Stimulated activated CD4-positive, alpha-beta T cell treated with anti-CD3 and anti-CD28 coated beads, Interleukin-15, amount 100 ng/mL, for 1 hour (primary cell): ENCODE measurements at places on chromosomes 3 and 15.

- no peak for DNase-seq
These were observed 182.2 kb downstream of the FNDC3B start for GRCh38 chr3:172221547-172221946.

DNA sequence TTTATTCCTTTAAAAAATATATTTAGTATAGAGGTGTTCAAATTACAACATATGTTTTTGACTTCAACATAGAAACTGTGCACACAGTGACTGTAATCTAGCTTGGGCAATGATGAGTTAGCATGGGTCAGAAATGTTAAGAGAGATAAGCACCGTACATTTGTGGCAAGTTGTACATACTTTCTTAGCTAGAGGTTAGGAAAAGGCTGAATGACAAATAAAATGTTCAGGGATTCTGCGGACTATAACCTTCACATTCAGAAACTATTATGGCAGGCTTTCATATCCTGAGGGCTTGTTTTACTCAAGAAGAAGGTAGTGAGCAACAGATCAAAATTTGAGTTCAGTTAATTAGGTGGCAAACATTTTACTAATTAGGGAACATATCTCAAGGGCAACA lies 379.7 kb upstream of the EPHA6 start:
- no peak for DNase-seq

DNA sequence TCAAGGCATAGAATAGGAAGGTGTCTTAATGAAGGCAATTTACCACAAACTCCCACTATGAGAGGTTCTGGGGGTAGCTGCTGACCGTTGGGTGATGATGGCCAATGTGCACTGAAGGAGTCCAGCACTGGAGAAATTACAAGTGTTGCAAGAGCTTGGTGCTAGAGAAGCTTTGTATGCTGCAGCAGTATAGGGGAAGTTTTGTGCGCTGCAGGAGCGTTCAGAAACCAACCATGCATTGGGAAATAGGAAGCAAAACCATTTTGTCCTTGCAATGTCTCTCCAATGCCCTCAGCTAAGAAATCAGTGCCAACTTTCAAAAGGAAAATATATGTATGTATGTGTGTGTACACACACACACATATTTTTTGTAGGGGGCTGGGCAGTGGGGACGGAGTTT lies 441.6 kb upstream of the NAALADL2 start:
- no peak for DNase-seq

- DNase-seq: no peak
These were observed 71.5 kb downstream of the RGMA start for GRCh38 chr15:93017526-93017925.

- no peak for DNase-seq
These were observed 20.2 kb upstream of the GCNT3 start for GRCh38 chr15:59591356-59591755.

DNA sequence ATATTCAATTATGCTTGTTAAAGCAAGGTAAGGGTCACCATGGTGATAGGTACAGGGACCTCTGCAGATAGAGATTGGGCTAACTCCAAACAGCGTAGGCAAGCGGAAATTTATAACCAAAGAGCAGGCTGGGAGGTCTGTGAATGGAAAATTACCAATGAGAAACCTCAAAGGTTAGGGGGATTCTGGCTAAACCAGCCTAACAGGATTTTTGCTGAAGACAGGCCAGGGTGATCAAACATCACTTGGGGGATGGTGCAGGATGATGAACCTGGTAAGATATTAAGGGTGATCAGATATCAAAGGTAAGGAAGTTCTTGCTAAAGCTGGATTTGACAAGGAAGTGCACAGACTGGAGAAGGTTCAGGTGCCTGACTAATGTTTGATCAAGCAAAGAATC lies 35.3 kb upstream of the SNRPN start:
- DNase-seq: no peak

DNA sequence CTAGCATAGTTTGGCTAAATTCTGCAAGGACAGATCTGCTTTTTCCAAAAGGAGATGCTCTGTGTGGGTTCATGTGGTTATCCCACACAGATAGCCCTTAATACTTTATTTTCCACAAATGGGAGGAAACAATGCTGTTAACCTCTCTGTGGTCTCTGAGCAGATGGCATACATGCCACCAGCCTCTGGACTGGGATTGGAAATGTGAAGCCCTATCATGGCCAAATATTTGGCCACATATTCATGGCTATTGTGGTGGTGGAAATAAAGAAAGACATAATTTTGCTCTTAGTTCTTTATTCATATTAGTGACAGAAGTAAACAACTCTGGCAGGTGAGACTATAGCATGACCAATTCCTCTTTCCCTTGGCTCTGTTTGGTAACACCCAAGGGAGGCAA lies 726.2 kb downstream of the ROBO1 start:
- DNase-seq: no peak

DNA sequence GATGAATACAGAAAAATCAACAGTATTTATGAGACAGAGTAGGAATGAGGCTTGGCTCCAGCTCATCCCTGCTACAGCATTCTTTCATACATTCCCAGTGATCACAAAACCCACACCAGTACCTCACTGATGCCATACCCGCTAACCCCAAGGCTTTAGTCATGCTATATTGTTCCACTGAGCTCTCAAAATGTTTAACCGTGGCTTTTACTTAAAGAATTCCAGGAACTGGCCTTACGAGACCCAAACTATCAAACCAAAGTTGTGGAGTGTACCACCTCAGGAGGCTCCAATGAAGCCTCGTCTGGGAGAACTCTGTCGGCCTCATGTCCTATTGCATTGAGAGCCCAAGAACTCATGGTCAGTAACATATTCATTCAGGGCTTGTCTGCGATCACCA lies 278.9 kb downstream of the ULK4 start:
- no peak for DNase-seq

GRCh38 chr15:70569091-70569713 lies 194.2 kb downstream of the UACA start:
- no peak for DNase-seq

GRCh38 chr15:75763137-75763611 lies 50.5 kb upstream of the CSPG4 start:
- DNase-seq: no peak

GRCh38 chr3:68007621-68008226 lies 353.3 kb upstream of the SUCLG2 start:
- DNase-seq: peak; percentile 1

- DNase-seq: no peak
These were observed 1.6 kb upstream of the SIAH2 start for GRCh38 chr3:150764566-150764965.

- no peak for DNase-seq
These were observed 170.1 kb upstream of the UBE3A start for GRCh38 chr15:25608926-25609325.

DNA sequence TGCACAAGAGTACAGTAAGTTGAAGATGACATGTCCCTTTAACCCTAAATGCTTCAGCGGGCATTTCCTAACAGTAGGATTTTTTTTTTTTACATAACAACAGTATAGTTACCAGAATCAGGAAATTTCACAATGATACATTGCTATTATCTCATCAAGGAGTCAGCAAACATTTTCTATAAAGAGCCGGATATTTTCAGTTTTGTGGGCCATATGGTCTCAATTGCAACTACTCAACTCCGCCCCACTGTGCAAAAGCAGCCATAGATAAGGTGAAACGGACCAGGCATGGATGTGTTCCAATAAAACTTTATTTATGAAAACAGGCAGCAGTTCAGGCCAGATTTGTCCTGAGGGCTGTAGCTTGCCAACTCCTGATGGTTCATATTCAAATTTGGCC lies 130.6 kb downstream of the SMAD6 start:
- DNase-seq: no peak

- DNase-seq: no peak
These were observed 31.7 kb downstream of the HACD3 start for GRCh38 chr15:65561934-65562333.

DNA sequence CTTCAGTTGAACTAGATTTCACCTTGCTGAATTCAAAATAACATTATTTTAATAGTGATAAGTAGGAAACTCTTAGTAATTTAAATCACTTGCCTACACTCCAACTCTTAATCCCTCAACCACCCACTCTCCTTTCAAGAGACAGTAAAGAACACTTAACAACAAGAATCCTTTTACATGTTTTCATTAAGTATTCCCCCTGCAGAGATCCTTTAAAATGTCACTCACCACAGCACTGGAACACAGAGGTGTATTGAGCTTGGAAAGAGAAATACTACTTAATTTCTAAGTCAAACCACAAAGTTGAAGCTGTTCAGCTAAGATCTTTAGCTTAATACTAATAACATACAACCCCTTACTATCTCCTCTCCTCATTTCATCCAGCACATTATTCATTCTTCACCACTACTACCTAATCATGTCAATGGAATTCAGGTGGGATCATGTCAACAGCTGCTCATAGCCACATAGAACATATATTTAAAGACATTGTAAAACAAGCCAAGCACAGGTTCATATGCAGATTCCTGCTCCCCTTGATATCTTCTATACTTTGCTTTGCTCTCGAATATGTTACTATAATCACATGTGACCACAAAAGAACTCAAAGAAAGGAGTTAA lies 40.5 kb downstream of the IMPG2 start:
- DNase-seq: no peak

DNA sequence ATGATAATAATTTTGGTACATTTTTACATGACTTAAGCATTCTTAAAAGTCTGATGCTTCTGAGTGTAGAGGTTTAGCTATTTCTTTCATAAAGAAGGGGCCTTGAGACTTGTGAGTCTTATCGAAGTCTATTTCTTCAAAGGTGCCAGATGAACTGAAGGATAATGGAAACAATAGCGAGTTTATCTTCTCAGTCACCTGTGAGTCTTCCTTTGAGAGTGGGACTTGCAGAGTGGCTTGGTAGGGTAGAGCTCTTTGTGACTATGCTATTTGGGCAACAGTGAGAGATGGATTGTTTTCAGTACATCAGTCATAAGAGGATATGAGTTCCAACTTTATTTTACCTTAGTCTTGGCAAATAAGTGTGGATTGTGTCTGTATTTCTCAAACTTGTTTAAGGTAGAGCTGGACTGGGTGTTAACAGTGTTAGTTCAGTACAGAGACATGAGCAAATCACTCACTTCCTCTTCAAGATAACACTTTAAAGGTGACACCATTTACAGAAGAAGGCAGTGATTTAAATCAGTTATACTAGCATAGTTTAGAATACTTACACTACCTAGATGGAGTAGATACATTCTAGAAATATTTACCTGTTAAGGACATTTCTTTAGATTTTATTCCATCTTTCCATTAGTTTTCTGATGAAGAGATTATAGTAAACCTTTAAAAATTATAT lies 3.2 kb downstream of the AKAP13 start:
- no peak for DNase-seq

DNA sequence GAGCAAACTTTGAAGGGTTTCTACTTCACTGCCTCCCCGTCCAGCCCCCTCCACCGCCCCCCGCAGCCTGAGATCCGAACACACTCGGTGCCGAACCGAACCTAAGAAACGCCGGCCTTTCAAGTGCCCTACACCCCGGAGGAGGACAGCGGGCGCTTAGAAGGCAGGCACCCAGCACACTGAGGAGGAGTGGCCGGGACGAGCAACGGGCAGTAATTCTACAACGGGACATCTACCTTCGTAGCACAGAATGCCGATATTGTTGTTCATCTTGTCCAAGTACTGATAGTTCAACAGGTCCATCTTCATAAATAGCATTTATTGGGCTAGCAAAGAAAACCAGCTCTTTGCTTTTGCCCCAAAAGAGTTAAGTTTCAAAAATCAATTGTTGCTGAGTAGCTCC lies 513 bp downstream of the VGLL4 start:
- DNase-seq: no peak

DNA sequence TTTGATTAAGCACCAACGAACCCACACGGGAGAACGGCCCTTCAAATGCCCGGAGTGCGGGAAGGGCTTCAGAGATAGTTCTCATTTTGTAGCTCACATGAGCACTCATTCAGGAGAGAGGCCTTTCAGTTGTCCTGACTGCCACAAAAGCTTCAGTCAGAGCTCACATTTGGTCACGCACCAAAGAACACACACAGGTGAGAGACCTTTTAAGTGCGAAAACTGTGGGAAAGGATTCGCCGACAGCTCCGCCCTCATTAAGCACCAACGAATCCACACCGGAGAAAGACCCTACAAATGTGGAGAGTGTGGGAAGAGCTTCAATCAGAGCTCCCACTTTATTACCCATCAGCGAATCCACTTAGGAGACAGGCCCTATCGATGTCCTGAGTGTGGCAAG lies 8.7 kb downstream of the ZNF774 start:
- no peak for DNase-seq

DNA sequence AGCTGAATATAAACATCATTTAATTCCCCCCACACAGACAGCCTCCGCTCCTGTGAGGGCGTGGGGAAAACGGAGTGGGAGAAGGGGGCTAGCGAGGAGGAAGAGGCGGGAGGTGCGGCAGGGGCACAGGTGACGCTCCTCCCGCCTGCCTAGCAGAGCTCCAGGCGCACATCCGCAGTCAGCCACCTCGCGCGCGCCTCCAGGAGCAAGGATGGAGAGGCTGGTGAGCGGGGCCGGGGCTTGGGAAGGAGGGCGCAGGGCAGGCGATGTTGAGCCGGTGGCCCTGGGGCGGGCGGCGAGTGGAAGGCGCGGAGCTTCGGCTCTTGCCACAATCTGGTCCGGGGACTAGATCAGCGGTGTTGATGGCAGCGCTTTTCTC lies at the start of gene CD200:
Gene CD200 (plus strand): TSS at position 155 of the 379 bp plus-strand sequence. CDS start 57 bp downstream, at position 212.
- peak; percentile 39 for DNase-seq

DNA sequence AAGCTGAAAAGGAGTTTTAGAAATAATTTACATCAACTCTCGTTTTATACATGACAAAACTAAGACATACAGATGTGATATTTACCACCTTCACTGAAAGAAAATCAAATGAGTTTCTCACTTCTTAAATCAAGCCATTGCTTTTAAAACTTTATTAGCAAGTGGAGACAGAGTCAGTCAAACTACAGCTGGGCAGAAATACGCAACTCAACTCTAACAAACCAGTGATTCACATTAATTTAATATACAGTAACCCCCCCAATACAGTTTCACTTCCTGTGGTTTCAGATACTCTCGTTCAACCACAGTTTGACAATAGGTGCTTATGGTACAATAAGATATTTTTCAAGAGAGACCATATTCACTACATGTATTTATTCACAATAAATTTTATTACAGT lies 477.1 kb downstream of the MAGI1 start:
- DNase-seq: no peak
